SW 1271 (cell line): ENCODE measurements at places on chromosomes 4 and X.

DNA sequence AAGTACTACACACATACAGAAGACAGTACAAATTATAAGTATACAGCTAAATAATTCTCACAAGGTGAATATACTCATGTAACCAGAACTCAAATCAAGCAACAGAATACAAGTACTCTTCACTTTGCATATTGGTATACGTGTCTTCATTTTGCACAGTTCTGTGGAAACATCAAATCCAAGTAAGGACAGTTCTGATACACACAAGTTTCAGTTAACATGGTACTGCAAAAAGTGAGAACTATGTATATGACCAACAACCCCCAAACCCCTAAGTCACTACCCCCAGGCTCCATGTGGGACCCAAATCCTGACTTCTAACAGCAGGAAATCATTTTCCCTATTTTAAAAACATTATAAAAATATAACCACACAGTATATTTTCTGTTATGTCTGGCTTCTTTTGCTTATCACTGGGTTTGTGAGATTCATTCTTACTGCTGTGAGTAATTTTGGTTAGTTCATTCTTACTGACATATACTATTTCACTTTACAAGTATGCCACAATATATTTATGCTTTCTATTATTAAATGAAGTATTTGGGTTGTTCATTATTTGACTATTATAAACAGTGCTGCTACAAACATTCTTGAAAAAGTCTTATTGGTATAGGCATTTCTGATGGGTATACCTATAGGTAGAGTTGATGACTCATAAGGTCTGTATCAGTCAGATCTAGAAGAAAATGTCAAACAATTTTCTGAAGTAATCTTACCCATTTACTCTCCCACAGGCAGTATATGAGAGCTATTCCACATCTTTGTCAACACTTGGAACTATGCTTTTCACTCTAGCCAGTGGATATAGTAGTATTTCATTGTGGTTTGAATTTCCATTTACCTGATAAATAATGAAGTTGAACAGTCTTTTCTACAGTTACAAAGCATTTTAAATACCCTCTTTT is 47.0 kb downstream of the SCLT1 start:
- DNase-seq, result no peak

DNA sequence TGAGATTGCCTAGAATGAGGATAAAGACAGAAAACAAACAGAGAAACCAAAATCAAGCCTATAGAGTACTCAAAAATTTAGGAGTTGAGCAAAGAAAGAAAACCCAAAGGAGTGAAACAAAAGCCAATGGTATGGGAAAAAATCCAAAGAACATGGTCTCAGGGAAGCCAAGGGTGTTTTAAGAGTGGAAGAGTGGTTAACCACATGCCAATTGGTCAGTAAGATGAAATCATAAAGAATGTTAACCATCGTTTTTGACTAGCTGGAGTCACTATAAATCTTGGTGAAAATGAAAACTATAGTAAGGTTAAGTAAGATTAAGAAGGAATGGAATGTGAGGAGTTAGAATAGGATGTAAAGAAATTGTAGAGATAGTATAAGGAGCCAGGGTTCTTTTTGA is 64.7 kb upstream of the RPL34 start:
- DNase-seq, result no peak

GRCh38 chr4:41540687-41541086 is 2.7 kb downstream of the LIMCH1 start:
- no peak for DNase-seq

DNA sequence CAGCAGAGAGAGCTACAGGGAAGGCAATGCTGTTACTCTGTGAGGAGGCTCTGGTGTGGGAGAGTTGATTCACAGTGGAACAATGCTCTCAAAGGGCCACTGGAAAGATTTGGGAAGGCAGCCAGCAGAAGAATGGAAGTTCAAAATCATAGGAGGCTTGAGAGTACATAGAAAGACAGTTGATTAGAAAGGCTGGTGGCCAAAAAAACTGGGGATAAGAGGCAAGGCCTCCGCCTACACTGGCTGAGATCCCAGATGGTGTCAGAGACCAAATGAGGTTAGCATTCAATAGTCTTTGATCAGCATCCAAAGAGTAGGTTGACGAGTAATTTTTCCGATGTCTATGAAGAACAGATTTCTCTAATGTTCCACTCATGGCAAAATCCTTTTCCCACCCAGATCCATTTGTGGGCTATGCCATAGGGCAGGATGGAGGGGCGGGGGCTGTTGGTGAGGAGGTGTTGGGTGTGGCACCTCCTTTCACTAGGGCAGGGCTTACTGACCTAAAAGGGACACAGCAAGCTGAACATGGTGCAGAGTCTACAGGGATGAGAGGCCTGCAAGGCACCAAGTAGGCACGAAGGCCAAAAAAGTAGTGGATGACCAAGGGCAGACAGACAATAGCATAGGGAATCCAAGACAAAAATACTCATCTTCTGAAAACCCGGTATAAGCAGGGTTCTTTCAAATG is 15.1 kb downstream of the TEC start:
- no peak for DNase-seq

GRCh38 chr4:134935320-134935719 is 733.7 kb upstream of the PABPC4L start:
- DNase-seq, result no peak

DNA sequence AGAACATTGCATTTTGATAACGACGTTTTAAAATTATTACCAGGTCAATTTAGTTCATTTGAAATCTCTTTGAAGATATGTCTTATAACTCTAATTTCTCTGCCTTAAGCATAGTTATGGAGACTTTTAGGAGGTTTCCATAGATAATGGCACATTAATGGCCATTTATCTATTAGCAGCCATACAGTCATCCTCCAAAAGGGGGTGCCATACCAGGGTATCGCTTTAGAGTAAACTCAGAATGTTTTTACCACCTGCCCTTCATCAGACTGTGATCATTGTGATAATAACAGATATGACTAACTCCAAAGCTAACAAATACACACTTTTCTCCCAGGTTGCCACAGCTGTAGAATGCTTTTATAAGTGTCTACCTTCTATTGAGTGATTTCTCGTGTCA is 461.5 kb downstream of the FSTL5 start:
- DNase-seq, result no peak

DNA sequence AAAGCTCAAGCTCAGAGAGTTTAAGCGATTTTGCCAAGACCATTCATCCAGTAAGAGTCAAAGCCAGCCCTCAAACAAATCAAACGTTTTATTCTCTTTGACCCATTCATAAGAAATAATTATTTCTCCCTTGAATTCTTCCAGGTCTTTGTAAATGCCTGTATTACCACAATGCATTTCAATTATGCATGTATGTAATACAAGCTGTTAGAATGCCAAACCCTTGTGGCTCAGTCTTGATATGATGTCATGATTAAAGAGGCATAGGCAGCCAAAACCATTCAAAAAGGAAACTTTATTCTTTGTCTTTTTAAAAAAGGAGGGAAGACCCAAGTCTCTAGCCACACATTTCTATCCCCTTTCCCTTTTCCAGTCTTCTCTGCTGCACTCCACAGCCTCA is 56.5 kb upstream of the PGM2 start:
- no peak for DNase-seq

GRCh38 chr4:18798123-18798522 is 776.6 kb upstream of the LCORL start:
- no peak for DNase-seq

- no peak for DNase-seq
Observed at GRCh38 chr4:145488310-145488709, 6.7 kb downstream of the SMAD1 start.

DNA sequence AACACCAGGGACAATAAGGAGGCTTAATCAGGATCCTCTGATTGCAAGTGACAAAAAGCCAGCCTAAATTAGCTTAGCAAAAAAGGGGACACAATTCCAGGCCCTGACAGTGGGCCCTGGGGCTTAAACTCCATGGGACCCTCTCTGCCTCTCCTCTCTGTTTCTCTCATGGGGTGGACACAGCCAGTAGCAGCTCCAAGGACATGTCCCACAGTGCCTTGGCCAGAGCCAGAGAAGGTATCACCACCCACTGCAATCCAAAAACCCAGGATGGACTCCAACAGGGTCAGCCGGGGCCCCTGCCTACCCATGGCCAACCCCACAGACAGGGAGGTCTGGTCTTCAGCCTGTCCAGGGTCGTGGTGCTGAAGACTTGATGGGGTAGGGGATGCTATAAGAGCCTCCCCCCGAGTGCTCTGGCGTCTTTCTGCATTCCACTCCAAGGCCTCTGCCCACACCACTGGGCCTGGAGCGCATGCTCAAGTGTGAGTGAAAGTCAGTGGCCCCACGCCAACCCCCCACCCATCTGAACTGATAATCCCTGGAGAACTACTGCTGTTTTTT is 19.7 kb upstream of the PPP2R2C start:
- no peak for DNase-seq

- no peak for DNase-seq
Observed at GRCh38 chr4:41602886-41603498, 65.0 kb downstream of the LIMCH1 start.

DNA sequence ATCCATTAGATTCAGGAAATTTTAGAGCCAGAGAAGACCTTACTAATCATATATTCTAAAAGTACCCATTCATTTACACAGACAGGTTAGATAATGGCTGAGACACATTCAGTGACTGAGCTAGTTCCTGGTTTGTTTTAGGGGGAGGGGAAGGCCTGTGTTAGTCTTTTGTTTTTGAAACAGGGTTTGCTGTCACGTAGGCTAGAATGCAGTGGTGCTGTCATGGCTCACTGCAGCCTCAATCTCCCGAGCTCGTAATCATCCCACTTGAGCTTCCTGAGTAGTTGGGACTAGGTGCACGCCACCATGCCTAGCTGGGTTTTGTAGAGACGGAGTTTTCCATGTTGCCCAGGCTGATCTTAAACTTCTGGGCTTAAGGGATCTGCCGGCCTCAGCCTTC is 10.1 kb downstream of the RBPJ start:
- no peak for DNase-seq

GRCh38 chr4:80033581-80033980 is 39.4 kb downstream of the ANTXR2 start:
- no peak for DNase-seq

DNA sequence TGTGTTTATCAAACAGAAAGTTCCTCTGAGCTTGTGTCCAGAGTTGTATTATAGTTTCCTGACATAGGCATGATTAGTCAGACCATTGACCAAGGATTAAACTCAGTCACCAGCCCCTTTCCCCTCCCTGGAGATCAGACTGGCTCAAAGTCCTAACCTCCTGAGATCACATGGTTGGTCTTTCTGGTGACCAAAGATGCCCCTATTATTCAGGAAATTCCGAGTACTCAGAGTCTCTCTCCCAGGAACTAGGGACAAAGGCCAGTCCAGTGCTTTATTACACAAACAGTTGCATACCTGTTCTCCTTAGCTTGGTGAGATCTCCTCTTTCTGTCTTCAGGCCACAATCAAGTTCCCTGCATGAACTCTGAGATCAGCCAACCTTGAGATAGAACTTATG is 14.5 kb upstream of the ENPP6 start:
- no peak for DNase-seq

GRCh38 chrX:84363051-84363450 is 139.2 kb downstream of the HDX start:
- no peak for DNase-seq
